ENCODE measurements at places on chromosomes 1 and 21. TPM values are rescaled to one million over a fixed set of nuclear protein-coding genes. Genes with fewer than 3 reads are reported as not detected.

The C1orf115 gene
- 0.12 TPM for total RNA-seq

The FCAMR gene
- not detected for total RNA-seq

The CLDN8 gene
- total RNA-seq, result not detected

The HSD11B1 gene
- total RNA-seq, result 0.91 TPM

The HHIPL2 gene
- 0.53 TPM for total RNA-seq

The C1orf56 gene
- total RNA-seq, result 2.0 TPM

The NR1I3 gene
- total RNA-seq, result not detected

The RGS4 gene
- not detected for total RNA-seq

DNA sequence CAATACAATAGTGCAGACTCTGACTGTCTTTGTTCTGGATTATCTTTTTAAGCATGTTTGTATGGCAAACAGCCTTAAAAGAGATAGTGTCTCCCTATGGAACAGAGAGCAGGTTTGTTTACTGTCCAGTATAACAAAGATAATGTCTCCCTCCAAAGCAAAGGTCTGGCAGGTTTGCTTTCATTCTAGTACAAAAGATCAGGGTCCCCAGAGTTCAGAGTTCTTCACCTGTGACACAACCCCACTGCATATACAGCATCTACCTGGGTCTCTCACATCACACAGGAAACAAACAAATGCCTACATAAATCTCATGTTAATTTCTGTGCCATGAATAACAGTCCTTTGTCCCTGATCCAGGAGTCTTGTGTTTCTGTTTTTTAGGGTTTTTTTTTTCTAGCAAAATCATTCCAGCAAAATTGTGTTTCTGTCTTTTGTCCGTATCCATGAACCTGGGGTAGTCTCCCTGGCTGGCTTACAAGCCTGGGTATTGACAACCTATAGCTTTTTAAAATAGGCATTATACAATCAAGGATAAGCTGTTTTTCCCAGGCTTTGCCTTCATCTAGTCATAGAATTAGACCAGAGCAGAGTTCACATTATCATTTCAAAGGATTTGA lies 89.4 kb upstream of the PTBP2 start:
- H3K4me1 ChIP-seq, result no peaks in the 10 kb centered on the region
- no peaks in the 10 kb centered on the region for H3K27me3 ChIP-seq
- H3K27ac ChIP-seq, result no peak overlapping the region
- H3K4me3 ChIP-seq, result no peak overlapping the region
- DNase-seq, result no peak

DNA sequence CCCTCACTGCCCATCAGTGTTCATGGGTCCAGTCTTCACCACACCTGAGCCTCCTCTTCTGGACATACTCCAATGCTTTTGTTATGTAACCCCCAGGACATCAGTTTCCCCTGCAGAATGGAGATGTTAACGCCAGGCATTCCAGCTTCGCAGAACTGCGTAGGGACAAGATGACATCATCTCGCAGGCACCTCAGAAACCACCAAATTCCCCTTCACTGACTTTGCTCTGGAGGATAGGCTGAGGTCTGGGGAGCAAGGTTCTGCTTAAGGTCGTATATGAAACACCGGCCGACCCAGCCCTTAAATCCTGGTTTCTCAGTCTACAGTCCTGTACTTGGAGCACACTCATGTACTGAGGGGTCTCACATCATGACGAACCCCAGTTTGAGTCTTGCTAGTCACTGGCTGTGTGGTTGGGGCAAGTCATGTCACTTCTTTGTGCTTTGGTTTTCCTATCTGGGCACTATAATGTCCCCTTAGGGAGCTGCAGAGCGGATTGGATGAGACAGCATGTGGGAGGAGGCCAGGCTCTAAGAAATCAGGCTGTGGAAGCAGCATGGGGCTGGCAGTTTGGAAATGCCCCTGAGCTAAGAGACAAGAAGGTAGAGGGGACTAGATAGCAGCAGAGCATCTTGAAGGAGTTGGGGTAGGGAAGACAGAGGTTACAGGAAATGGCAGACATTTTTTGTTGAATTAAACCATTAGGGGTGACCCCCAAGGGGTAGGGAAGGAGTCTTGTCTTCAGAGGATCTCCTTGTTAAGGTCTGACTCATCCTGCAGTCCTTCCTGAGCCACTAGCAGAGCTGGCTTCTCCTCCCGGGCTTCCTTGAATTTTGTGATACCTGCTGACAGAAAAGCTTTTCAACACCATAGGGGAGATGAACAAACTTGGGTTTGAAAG lies 138.3 kb downstream of the FOXD2 start:
- no peak overlapping the region for H3K4me3 ChIP-seq
- no peaks in the 10 kb centered on the region for H3K36me3 ChIP-seq
- H3K27me3 ChIP-seq, result peaks cover 13% of the 10 kb centered on the region
- no peak overlapping the region for H3K27ac ChIP-seq

- DNase-seq, result no peak
- no peaks in the 10 kb centered on the region for H3K4me1 ChIP-seq
- peaks cover 44% of the 10 kb centered on the region for H3K27me3 ChIP-seq
Observed at GRCh38 chr1:182917378-182917777, 35.6 kb downstream of the SHCBP1L start.

GRCh38 chr1:119861547-119861946 lies 34.8 kb downstream of the ADAM30 start:
- DNase-seq, result no peak
- H3K36me3 ChIP-seq, result no peaks in the 10 kb centered on the region
- peaks cover 49% of the 10 kb centered on the region for H3K27me3 ChIP-seq
- no peak overlapping the region for H3K4me3 ChIP-seq

DNA sequence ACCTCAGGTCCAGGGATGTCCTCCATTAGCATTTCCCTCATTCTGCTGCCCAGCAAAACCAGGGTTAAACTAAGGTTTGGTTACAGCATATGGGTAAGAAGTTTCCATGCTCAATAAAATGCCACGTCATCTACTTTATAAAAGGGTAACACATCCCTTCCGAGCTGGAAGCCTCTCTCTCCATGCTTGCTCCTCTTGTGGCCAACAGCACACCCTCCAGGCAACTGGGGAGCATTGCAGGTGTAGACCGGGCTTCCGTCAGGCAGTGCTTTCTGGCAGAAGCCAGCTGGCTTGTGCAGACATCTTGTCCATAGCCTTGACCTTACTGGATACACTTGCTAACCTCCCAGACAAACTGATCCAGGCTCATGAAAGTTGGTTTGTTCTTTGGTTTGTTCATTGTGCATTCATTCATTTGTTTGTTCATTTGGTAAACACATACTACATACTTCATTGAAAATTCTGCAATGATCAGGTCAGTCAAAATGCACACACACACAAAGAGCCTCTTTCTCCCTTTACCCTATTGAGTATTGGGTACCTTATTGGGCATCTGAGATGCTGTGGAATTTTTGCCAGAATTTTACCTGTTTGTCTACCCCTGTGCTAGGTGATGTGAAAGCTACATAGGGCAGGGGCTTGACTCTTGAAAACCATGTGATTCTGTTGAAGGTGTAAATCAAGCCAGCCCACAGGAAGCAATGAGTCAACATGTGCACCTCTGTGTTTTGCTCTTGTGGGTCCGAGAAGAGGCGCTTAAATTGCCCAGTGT lies 422.8 kb downstream of the CAMTA1 start:
- no peak overlapping the region for H3K4me3 ChIP-seq
- H3K27me3 ChIP-seq, result peaks cover 25% of the 10 kb centered on the region
- no peak overlapping the region for H3K27ac ChIP-seq
- H3K4me1 ChIP-seq, result peaks cover 4% of the 10 kb centered on the region
- DNase-seq, result peak; percentile 51

DNA sequence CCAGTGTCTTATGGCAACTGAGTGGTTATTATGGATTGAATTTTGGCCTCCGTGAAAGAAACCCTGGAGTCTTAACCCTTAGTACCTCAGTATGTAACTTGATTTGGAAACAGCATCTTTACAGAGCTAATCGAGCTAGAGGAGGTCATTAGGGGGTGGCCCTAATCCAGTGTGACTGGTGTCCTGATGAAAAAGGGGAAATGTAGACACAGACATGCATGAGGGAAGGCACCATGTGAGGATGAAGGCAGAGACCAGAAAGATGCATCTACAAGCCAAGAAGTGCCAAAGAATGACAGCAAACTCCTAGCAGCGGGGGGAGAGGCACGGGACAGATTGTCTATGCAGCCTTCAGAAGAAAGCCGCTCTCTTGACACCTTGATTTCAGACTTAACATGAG lies 14.7 kb downstream of the DOP1B start:
- H3K27me3 ChIP-seq, result no peaks in the 10 kb centered on the region
- H3K36me3 ChIP-seq, result peaks cover 16% of the 10 kb centered on the region
- no peak for DNase-seq
- H3K4me1 ChIP-seq, result peaks cover 22% of the 10 kb centered on the region
- H3K4me3 ChIP-seq, result no peak overlapping the region
- no peak overlapping the region for H3K27ac ChIP-seq

GRCh38 chr1:183998045-183998444 lies 39.5 kb downstream of the COLGALT2 start:
- no peaks in the 10 kb centered on the region for H3K36me3 ChIP-seq
- no peak overlapping the region for H3K4me3 ChIP-seq
- no peaks in the 10 kb centered on the region for H3K27me3 ChIP-seq
- H3K4me1 ChIP-seq, result peaks cover 6% of the 10 kb centered on the region
- H3K27ac ChIP-seq, result no peak overlapping the region

- H3K4me1 ChIP-seq, result peaks cover 1% of the 10 kb centered on the region
- DNase-seq, result no peak
- no peak overlapping the region for H3K4me3 ChIP-seq
- peaks cover 49% of the 10 kb centered on the region for H3K36me3 ChIP-seq
- H3K27ac ChIP-seq, result no peak overlapping the region
Observed at GRCh38 chr1:168202941-168203654, 22.7 kb upstream of the SFT2D2 start.

DNA sequence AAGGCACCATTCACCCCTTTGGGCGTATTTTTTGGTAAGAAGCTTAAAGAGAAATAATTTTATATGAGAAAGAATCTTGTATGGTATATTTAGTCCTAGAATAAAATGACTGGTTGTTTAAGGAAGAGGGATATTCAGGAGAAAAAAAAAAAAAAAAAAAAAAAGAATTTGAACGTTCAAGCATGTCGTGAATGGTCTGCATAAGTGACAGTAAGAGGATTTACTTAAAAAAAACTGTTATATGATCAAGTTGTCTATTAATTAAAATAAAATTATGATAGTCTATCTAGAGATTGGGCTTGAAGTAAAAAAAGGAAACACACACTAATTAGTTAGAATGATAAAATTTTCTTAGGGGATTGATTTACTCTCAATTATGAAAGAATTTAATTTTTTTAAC lies 11.7 kb upstream of the OR14I1 start:
- peaks cover 2% of the 10 kb centered on the region for H3K36me3 ChIP-seq
- H3K27ac ChIP-seq, result no peak overlapping the region
- H3K27me3 ChIP-seq, result peaks cover 4% of the 10 kb centered on the region
- no peak for DNase-seq
- no peaks in the 10 kb centered on the region for H3K4me1 ChIP-seq

- H3K4me3 ChIP-seq, result no peak overlapping the region
- no peak overlapping the region for H3K27ac ChIP-seq
- H3K36me3 ChIP-seq, result no peaks in the 10 kb centered on the region
- peaks cover 5% of the 10 kb centered on the region for H3K27me3 ChIP-seq
- no peak for DNase-seq
- H3K4me1 ChIP-seq, result peaks cover 2% of the 10 kb centered on the region
Observed at GRCh38 chr1:225435957-225436392, 8.1 kb upstream of the LBR start.

DNA sequence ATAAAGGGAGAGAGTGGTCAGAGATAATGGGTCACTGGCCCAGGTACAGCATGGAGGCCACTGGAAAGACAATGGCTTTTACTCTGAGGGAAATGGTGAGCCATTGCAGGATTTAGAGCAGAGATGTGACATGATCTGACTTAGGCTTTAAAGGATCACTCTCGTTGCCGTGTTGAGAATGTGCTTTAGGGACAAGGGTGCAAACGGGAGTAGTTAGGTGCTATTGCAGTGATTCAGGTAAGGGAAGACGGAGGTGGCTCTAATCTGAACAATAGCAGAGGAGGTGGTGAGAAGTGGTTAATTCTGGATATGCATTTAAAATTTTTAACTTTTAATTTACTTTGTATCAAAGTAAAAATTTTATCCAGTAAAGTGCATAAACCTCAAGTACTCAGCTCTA lies 9.8 kb downstream of the ADORA1 start:
- H3K4me1 ChIP-seq, result peaks cover 9% of the 10 kb centered on the region
- no peak for DNase-seq
- H3K4me3 ChIP-seq, result no peak overlapping the region

GRCh38 chr1:244439391-244440032 lies 12.2 kb downstream of the ADSS2 start:
- H3K27ac ChIP-seq, result no peak overlapping the region
- DNase-seq, result no peak
- peaks cover 33% of the 10 kb centered on the region for H3K36me3 ChIP-seq
- H3K27me3 ChIP-seq, result no peaks in the 10 kb centered on the region
- peaks cover 19% of the 10 kb centered on the region for H3K4me1 ChIP-seq

DNA sequence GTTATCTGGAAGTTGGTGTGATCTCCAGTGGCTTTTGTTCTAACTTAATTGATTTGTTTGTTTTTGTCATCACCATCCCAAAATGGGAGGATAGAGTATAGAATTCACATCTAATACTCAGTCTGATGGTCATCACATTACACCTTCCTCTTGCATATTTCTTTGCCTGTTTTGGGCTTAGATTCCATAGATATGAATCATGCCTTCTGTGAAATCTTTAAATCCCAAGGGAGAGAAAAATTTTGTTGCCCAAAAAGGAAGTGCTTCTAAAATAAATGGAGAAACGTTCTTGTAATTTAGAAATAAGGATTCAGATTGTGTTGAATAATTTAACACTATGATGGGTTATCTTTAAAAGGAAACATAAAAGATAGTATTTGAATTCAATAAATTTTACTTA lies 446.0 kb upstream of the LRRC7 start:
- H3K4me1 ChIP-seq, result no peaks in the 10 kb centered on the region
- H3K36me3 ChIP-seq, result no peaks in the 10 kb centered on the region
- no peaks in the 10 kb centered on the region for H3K27me3 ChIP-seq
- no peak overlapping the region for H3K27ac ChIP-seq

DNA sequence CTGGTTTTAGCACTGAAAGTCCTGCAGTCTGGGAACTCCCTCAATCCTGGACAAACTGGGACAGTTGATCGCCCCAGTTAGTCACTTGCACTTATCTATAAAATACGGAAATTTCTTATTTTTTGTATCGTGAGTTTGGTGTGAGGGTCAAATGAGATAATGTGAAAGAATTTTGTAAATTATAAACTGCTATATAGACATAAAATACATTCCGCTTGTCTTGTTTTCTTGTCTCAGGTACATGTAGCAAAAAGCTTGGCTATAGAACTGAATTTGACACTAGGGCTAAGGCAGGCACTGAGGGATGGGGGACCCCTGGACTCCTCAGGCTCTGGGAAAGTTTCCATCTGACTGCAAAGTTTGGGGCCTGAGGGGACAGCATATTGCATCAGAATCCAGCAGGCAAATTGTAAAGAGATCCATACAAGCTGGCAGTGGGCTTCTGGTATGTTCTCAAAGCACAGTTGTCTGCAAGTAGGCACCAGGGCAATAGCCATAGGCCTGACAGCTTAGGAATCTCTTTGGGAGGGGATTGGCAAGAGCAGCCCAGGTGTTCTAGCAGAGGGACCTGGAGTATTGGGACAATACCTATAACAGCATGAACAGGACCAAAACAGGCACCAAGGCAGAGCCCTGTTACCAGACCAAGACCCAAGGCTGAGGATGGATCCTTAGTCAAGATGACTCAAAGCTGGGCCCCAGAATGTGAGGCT lies 44.3 kb downstream of the S1PR1 start:
- no peak for DNase-seq
- peak overlapping the region; percentile 16 for H3K27ac ChIP-seq
- H3K4me3 ChIP-seq, result no peak overlapping the region
- H3K36me3 ChIP-seq, result peaks cover 6% of the 10 kb centered on the region
- H3K4me1 ChIP-seq, result peaks cover 66% of the 10 kb centered on the region
